ENCODE measurements at places on chromosomes 6 and 20.

DNA sequence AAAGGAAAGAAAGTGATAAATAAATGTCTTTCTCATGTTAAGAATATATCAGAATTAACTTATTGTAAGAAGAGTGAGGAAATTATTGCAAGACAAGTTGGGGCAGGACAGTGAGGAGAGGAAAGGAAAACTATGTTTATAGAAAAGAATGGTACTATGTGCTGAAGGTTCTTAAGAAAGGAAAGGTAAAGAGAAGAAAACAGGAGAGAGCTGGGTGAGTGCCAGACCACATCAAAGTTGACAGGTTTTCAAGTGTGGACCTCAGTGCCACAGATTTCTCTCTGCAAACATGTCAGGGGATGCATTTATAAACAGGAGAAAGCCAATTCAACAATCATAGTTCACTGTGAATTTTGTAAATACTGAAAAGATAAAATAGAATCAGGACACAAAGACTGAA lies 439.2 kb downstream of the PKHD1 start:
- DNase-seq: peak; percentile 1

DNA sequence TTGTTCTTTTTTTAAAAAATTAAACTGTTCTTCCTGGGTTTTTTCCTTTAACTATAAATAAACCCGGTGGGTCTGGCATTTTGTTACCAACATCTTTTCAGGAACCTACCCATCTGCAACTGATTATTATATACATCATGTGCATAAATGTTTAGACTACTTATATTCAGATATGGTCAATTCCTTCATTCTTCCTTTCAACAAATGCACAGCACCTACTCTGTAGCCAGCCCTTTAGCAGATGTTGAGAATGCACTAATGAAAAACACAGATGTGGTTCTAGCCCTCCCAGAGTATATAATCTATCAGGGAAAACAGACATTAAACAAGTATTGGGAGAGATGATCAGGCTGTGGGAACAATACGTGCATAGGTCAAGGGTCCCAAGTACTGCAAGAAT lies 237.1 kb downstream of the UST start:
- no peak for DNase-seq

- no peak for DNase-seq
Measured at GRCh38 chr6:88730611-88731011, 232.8 kb downstream of the RNGTT start.

DNA sequence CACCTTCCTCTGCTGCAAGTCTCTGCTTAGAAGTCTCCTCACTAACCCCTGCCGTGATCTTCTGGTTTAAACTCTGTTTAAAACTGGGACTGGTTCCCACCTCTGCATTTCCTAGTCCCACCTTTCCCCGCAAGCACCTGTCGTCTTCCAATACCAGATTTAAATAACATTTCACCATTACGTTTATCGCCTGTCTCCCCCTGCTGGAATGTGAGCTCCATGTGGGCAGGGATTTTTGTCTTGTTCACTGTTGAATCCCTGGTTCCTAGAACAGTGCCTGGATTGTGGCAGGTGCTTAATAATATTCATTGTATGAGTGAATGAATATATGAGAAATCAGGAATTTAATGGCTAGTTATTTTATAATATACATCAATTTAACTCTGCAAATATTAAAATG lies 2.7 kb downstream of the GUCA1A start:
- no peak for DNase-seq

- no peak for DNase-seq
Measured at GRCh38 chr6:85412911-85413430, 36.9 kb upstream of the NT5E start.

GRCh38 chr6:109793792-109794191 lies 102.7 kb downstream of the FIG4 start:
- no peak for DNase-seq

- no peak for DNase-seq
Measured at GRCh38 chr6:157982102-157982562, 469 bp downstream of the SYNJ2 start.

DNA sequence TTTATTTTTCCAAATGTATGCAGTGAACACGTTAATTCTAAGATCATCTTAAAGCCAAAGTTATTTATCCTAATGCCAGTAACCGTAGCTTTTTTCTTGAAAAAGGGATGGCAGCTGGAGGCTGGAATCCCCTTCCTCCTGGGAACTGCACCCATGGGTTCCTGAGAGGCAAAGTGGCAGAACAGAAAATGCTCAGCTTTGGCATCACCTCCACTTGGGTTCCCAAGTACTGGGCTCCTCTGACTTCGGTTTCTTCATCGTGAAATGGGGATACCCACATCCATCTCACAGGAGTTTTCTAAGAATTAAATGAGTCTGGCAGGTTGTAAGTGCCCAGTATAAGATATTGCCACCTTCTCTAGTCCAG lies 6.2 kb upstream of the DDX43 start:
- no peak for DNase-seq

- no peak for DNase-seq
Measured at GRCh38 chr6:88366672-88367071, 200.5 kb upstream of the CNR1 start.
